Stimulated activated CD4-positive, alpha-beta T cell treated with anti-CD3 and anti-CD28 coated beads, Interleukin-2, amount 100 ng/mL, for 48 hours (primary cell): ENCODE measurements at places on chromosomes 13 and 19.

DNA sequence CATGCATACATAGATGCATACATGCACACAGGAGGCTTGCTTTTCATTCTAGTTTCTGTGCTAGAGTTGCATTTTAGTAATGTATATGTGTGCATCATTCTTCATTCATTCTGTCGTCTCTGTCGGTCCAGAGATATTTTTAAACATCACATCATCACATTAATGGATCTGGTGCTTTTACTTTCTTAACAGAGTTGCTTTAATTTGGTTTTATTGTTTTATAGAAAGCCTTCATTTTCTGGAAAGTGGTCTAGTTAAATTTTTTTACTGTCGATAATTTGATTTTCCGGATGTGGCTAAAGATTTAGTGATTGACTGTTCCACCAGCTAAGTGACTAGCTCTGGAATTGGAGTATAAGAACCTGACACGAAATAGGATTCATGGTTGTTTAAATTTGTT lies 16.9 kb downstream of the BIVM start:
- no peak for DNase-seq

DNA sequence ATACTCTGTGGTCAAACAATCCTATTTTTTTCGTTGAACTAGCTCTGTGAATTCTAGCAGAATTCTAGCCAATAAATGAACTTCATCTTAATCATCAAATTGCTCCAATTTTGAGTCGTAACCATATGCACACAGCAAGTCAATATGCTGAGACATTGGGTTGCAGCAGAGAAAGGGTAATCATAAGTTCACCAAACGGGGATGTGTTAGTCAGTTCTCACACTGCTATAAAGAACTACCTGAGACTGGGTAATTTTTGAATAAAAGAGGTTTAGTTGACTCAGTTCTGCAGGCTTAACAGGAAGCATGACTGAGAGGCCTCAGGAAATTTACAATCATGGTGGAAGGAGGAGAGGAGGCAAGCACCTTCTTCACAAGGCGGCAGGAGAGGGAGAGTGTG lies 67.7 kb upstream of the ABCC4 start:
- no peak for DNase-seq

DNA sequence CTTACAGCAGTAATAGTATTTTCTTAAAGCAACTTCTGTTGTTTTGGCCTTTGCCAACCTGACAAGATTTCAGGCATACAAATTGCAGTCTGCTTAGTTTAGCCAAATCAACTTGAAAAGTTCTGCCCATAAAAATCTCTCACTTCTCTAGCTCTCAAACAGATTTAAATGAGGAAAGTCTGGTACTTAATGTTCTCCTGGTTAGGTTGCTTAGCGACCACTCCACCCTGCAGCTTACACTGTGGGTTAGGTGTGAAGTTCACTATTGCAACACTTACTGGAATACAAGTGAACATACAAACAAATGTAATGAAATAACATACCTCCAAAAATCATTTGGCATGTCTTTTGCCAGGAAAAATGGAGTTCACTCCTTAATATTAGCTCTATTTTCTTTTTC lies 178.7 kb upstream of the PCDH9 start:
- DNase-seq = no peak

GRCh38 chr13:58300224-58300623 lies 668.7 kb downstream of the PCDH17 start:
- no peak for DNase-seq

DNA sequence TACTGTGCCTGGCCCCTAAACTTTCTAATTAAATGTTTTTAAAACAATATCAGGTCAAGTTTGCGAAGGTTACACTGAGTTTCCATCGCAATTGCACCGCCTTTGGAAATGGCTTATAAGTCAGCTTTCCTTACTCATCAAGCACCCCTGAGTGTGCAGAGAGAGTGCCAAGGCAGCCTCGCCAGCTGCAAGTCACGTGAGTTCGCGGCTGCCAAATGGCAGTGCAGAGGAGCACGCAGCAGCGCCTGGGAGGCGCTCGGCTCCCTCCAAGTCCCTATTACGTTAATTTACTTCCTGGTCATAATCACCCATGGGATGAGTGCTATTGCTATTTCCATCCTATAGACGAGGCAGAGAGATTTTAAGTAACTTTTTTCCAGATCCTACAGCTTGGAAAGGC lies 319.6 kb downstream of the TEX29 start:
- no peak for DNase-seq

- no peak for DNase-seq
These were observed 114.5 kb downstream of the IRS2 start for GRCh38 chr13:109671919-109672318.

GRCh38 chr13:97027162-97027554 lies 32.9 kb upstream of the OXGR1 start:
- DNase-seq = no peak

GRCh38 chr13:47327861-47328260 lies 431.0 kb upstream of the HTR2A start:
- DNase-seq = no peak

DNA sequence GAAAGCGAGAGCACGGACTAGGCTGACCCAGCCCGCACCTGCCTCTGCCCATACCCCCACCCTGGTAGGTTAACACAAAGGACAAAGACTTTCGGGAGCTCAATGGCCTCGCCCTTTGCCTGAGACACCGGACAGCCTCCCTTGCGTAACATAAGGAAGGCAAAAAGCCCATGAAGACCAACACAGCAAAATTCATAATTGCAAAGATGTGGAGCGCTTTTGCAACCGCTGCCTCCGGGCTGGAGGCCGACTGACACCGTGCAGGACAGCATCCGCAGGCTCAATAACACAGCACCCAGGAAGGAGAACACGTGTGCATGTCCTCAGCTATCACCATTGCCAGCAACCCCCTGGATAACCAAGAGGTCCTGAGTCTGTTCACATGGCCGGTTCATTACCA lies 15.4 kb downstream of the LILRA1 start:
- DNase-seq = no peak

GRCh38 chr13:103568314-103568713 lies 502.1 kb upstream of the SLC10A2 start:
- DNase-seq = no peak

- no peak for DNase-seq
These were observed 47.2 kb downstream of the C13orf42 start for GRCh38 chr13:51063909-51064308.

DNA sequence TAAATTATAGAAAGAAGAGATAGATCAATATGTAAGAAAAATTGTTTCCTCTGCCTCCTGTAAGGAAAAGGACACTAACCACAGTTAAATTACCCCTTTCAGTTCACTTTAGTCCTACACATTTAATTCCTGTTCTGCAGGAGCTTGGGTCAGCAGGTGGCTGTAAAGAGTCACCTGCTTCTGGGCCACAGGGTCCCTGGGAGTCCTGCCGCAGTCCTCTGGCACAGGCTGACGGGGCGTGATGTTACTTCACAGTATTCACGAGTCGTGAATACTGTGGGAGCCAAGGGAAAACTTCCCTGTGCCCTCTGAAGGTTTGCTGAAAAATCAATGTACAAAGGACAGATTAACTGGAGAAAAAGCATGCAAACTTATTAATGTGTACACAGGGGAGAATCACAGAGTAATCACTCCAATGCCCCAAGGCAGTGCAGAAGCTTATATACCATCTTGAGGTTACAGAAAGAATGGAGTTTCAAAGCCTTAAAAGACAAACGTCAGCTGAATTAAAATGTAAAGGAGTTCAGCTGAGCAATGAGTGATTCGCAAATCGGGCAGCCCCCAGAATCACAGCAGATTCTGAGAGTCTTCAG lies 125.8 kb upstream of the TMTC4 start:
- no peak for DNase-seq

GRCh38 chr13:41639237-41639904 lies 182.0 kb downstream of the RGCC start:
- DNase-seq = no peak

DNA sequence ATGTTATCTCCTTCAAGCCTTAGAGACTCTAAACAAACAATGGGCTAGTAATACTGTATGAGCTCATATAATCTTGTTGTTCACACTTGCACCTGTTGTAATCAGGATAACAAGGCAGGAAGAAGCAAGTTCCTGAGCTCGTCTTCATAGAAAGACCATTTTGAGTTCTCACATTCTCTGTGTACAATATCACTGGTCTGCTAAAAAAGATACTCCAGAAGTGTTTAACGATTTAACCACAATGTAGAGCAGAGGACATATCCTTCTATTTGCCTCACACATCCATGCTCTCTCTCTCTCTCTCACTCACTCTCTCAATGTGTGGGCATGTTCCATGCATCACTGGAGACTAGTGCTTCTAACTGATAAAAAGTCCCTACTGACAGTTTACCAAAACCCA lies 122.9 kb downstream of the MIPEP start:
- DNase-seq = no peak

DNA sequence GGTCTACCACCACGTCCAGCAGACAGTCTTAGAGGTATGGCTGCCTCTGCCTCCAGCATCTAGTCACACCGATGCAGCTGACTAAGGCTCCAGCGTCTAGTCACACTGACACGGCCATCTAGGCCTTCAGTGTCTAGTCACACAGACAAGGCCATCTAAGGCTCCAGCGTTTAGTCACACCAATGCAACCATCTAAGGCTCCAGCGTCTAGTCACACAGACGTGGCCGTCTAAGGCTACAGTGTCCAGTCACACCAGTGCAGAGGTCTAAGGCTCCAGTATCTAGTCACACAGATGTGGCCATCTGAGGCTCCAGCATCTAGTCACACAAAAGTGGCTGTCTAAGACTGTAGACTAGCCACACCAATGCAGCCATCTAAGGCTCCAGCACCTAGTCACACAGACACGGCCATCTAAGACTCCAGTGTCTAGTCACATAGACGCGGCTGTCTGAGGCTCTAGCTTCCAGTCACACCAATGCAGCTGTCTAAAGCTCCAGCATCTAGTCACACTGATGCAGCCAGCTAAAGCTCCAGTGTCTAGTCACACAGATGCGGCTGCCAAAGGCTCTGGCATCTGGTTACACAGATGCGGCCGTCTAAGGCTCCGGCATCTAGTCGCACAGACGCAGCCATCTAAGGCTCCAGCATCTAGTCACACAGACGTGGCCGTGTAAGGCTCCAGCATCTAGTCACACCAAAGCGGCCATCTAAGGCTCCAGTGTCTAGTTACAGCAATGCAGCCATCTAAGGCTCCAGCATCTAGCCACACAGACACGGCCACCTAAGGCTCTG lies 55.1 kb downstream of the KLF2 start:
- DNase-seq = no peak

DNA sequence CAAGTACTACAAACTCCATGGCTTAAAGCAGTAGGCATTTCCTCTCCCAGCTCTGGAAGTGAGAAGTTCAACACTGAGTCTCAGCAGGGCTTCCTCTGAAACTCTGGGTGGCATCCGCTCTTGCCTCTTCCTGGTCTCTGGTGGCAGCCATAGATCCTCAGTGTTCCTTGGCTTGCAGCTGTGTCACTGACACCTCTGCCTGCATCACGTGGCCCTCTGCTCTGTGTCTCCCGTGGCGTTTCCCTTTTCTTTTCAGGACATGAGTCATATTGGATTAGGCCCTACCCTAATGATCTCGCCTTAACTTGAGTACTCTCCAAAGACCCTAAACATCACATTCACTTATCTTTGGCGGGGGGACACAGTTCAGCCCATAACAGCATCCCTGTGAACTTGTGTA lies 466.7 kb downstream of the MYO16 start:
- no peak for DNase-seq

GRCh38 chr13:72963762-72964161 lies 95.0 kb upstream of the KLF5 start:
- no peak for DNase-seq

GRCh38 chr13:30725326-30726085 lies 9.8 kb upstream of the ALOX5AP start:
- DNase-seq = no peak

DNA sequence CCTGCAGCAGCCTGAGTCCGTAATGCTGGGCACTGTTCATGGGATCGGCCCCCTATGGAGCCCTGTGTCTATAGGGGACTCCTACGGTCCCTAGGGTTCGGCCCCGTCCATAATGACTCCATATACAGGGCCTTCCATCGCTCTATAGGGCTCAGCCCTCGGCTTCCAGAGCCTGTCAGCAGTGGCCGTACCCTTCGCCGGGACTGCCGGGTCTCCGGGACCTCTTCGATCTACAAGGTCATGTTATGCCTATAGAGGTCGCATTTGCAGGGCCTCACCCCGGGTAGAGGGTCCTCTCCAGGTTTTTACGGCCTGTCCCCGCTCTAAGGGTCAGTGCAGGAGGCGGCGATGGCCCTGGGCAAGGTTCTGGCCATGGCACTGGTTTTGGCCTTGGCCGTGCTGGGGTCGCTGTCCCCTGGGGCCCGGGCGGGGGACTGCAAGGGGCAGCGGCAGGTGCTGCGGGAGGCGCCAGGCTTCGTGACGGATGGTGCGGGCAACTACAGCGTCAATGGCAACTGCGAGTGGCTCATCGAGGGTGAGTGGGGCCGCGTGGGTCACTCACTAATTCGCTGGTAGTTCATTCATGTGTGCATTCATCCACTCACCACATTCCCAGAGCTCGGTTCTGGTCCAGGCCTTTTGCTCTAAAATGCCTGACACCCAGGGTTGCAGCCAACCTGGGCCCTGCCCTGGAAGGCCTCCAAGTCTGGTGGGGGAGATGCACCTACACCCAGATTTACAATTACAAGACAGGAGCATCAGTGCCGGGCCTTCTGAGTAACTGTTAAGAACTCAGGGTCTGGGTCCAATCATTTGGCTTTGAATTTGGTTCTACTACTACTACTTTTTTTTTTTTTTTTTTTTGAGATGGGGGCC lies 699 bp downstream of the MEGF8 start:
- no peak for DNase-seq

DNA sequence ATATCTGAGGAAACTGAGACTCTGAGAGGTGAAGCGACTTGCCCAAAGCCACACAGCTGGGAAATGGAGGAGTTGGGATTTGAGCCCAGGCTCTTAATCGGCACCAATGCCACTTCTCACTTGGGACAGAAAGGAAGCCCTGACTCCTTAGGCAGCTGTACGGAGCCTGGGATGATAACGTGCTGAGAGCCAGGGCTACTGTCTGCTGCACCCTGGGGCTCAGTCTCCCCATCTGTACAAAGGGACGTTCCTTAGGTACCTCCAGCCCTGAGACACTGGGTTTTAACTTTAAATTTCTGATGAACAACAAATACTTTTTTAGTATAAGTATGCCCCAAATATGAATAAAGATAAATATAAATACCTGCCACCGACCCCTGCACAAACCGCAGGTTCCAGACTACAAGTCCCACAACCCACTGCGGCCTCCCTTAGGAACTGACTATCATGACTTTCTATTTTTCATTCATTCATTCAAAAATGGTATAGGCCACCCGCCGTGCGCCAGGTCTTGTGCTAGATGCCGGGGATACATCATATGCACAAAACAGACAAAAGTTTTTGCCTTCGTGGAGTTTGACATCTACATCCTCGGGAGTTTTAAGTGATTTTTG lies 776 bp upstream of the NCLN start:
- no peak for DNase-seq
